ENCODE measurements at places on chromosomes 3 and 15.

GRCh38 chr3:9230596-9230995 is 18.9 kb downstream of the SRGAP3 start:
- DNase-seq = no peak

GRCh38 chr3:45844616-45845015 is 2.7 kb upstream of the LZTFL1 start:
- no peak for DNase-seq

GRCh38 chr15:66565741-66566144 is at the start of gene LCTL:
TSS of gene LCTL (minus strand) at chr15:66565998. CDS start at chr15:66565365, 633 bp downstream.
- no peak for DNase-seq

DNA sequence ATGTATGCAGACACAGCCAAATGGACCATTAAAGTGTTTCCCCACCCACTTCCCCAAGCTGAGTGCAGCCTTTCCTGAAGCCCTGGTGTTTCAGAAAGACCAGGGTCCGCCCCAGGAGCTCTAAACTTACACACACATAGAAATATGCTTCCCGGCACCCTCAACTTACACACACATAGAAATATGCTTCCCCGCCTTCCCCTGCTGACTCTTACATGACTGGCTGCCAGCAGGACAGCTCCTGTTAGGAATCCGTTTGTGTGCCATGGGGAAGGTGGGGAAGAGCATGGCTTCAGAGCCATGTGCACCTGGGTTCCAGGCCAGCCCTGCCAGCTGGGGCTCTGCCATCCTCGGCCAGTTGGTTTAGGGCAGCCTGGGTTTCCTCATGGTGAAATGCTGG is 3.6 kb downstream of the CLEC3B start:
- no peak for DNase-seq

GRCh38 chr15:55742498-55742926 is 440 bp downstream of the PRTG start:
- DNase-seq = no peak
